A549 treated with ZK216348 at 1 μM for 4 hours (cell line): ENCODE measurements at places on chromosomes 2 and 18. TPM values are rescaled to one million over a fixed set of nuclear protein-coding genes. Genes with fewer than 3 reads are reported as not detected.

Gene TMEM163
- total RNA-seq: 0.07 TPM in 2 of 5 replicates, not detected in the others

Gene GPD2
- total RNA-seq: 22.3 to 40.3 TPM (median 26.7 TPM) in 5 replicates

Gene MERTK
- 1.5 to 1.9 TPM (median 1.7 TPM) in 5 replicates for total RNA-seq

Gene GREB1
- total RNA-seq: 2.2 to 3.7 TPM (median 2.7 TPM) in 5 replicates

Gene SERPINB5
- 0.06 to 0.11 TPM in 2 of 5 replicates, not detected in the others for total RNA-seq

Gene IKZF2
- total RNA-seq: 0.09 to 0.33 TPM (median 0.19 TPM) in 4 of 5 replicates, not detected in the other

Gene TUBB6
- total RNA-seq: 173 to 207 TPM (median 196 TPM) in 5 replicates

Gene SLC14A1
- total RNA-seq: not detected in 5 replicates

Gene SF3B1
- 110 to 162 TPM (median 122 TPM) in 5 replicates for total RNA-seq
